Stimulated activated CD4-positive, alpha-beta T cell treated with anti-CD3 and anti-CD28 coated beads, Interleukin-2, amount 100 ng/mL, for 24 hours (primary cell): ENCODE measurements at places on chromosomes 4 and X.

DNA sequence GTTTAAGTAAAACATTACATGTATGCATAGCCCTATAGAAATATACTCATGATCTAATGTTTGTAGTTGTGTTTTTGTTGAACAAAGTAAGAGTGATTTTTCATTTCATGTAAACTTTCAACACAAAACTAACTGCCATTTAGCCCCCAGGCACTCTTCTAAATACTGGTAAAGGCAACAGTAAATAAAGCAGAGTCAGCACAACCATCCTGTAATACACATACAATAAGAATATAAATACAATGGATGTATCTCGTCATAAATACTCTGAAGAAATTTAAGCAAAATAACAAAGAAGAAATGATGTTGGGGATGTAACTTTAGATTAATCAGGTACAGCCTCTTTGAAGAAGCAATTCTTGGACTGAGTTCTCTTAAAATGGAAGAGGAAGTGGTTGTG is 821.2 kb downstream of the ARAP2 start:
- DNase-seq: no peak

DNA sequence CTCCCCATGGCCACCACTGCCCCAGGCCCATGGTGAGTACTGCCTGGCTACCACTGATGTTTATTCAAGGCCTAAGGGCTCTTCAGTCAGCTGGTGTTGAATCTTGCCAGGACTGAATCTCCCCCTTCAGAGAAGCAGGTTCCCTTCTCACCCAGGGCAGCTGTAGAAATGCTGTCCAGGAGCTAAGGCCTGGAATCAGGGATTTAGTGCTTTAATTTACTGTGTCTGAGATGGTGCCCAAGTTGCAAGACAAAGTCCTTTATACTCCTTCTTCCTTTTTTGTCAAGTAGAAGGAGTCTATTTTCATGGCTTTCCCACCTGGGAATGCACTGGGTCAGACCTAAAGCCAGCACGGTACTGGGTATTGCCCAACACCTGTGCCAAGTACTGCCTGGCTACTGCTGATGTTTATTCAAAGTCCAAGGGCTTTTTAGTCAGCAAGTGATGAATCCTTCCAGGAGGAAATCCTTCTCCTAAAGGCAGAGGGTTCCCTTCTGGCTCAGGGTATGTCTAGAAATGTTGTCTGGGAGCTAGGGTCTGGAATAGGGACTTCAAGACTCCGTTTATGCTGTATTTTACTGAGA is 117.6 kb upstream of the ATOH1 start:
- DNase-seq: no peak

GRCh38 chr4:110636171-110636679 is 13.3 kb upstream of the PITX2 start:
- DNase-seq: no peak

GRCh38 chr4:77012726-77013125 is 63.1 kb downstream of the CCNI start:
- no peak for DNase-seq

- DNase-seq: peak; percentile 0
Observed at GRCh38 chrX:11381464-11381863, 88.3 kb downstream of the AMELX start.

- peak; percentile 42 for DNase-seq
Observed at GRCh38 chr4:8435656-8436121, 4.8 kb downstream of the ACOX3 start.

DNA sequence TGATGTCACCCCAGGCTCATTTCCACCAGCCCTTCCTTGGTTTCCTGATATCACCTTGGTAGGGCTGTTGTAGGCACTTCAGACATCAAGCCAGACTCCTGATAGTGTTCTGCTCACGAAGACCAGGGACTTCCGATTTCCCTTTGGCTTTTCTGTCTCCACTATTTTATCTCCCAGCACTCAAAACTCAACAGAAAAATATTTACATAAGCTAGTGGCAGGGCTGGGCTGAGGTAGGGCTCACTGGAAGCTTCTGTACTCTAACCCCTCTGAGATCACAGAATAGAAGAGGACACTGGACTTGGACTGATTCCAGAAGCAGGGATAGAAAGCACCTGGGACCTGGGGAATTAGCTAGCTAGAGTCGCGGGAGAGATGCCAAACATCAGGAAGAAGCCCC is 34.4 kb upstream of the EFNB1 start:
- no peak for DNase-seq

- DNase-seq: no peak
Observed at GRCh38 chrX:50967736-50968135, 57.2 kb downstream of the BMP15 start.

DNA sequence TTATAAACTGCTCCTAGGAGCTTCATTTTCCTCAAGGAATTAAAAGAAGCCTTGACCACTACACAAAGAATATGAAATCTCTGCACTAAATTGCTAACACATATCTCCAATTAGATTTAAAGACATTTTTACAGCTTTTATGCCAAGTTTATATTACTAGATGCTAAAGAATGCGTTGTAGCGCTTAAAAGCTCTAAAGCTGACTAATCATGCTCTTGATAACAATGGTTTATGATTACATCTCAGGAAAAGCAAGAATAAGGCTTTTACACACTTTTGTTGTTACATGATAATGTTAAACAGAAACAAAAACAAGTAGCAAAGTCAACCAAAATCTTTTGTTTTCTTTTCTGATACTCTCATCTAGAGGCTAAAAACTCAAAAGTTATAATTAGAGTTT is 44.7 kb downstream of the SLC10A7 start:
- DNase-seq: no peak

- DNase-seq: no peak
Observed at GRCh38 chr4:11635342-11635741, 206.6 kb upstream of the HS3ST1 start.

DNA sequence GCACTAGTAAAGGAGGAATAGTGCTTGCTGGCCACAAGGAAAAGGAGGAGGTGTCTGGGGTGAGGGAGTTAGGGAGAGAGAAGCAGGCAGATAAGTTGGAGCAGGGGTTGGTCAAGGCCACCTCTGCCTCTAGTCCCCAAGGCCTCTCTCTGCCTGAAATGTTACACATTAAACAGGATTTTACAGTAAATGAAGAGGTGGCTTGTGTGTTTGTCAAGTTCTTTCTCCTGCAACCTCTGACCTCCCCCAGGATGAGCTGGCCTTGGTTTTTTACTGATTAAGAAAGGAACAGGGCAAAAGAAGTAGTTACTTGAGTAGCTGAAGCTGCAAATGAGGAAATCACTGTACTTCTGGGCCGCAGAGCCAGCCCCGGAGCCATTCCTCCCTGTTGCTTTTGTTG is 2.0 kb downstream of the GJB1 start:
- no peak for DNase-seq

- no peak for DNase-seq
Observed at GRCh38 chrX:110944311-110944750, 148.7 kb upstream of the CHRDL1 start.

GRCh38 chrX:1484638-1485019 is 31.9 kb upstream of the ASMTL start:
- DNase-seq: no peak
